ENCODE measurements at places on chromosomes 1 and 21. TPM values are rescaled to one million over a fixed set of nuclear protein-coding genes. Genes with fewer than 3 reads are reported as not detected.

FOXO6 gene
- 0.31 TPM for total RNA-seq

PRR9 gene
- total RNA-seq = not detected

PTPRU gene
- total RNA-seq = not detected

NECTIN4 gene
- not detected for total RNA-seq

MTX1 gene
- total RNA-seq = 46.3 TPM

PLOD1 gene
- 26.1 TPM for total RNA-seq

SFN gene
- total RNA-seq = 1.8 TPM

SLAMF9 gene
- not detected for total RNA-seq

MATN1 gene
- not detected for total RNA-seq

ENSA gene
- total RNA-seq = 214 TPM

PRDM16 gene
- 0.21 TPM for total RNA-seq

TRIM67 gene
- not detected for total RNA-seq

CHI3L2 gene
- total RNA-seq = 23.8 TPM

PCP4 gene
- not detected for total RNA-seq

IL20 gene
- total RNA-seq = not detected

ADGRL4 gene
- not detected for total RNA-seq

CACNA1S gene
- total RNA-seq = not detected

RNF186 gene
- not detected for total RNA-seq

ADAMTS5 gene
- not detected for total RNA-seq

C8B gene
- total RNA-seq = not detected

NPHS2 gene
- not detected for total RNA-seq

ATP1A4 gene
- not detected for total RNA-seq

MEGF6 gene
- 7.1 TPM for total RNA-seq

GBP6 gene
- 0.10 TPM for total RNA-seq

ZNF692 gene
- 52.7 TPM for total RNA-seq

ZNF648 gene
- not detected for total RNA-seq

RHEX gene
- total RNA-seq = not detected

CASQ1 gene
- not detected for total RNA-seq

PIK3C2B gene
- 28.4 TPM for total RNA-seq

PTGFR gene
- not detected for total RNA-seq

SYCP1 gene
- total RNA-seq = not detected

COL11A1 gene
- total RNA-seq = not detected

Data from activated CD8-positive, alpha-beta T cell treated with anti-CD3 and anti-CD28 coated beads, Interleukin-2, amount 10 ng/mL, durations not matched to agents 7 days and 5 days (primary cell).